Ammon's horn (tissue), 1 donor: ENCODE measurements at places on chromosomes 12 and 14.
A peak's percentile ranks its signal among the peaks of the same experiment; 100 is the strongest.

- no peak for DNase-seq
These were observed 21.1 kb upstream of the C1S start for GRCh38 chr12:7039403-7039802.

DNA sequence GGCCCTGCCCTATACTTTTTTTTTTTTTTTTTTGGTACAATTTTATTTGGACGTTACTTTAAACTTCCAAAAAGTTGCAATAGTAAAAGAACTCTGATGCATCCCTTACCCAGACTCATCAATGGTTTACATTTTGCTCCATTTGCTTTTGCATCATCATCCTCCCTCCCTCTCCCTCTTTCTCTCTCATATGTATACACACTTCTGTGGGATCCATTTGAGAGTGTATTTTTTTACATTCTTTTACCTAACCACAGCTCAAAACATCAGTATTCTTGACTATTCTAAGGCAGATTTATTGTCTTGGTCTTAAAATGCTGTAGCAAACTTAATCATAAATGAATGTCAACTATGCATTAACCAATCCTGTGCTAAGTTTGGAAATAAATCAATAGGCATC is 111.6 kb downstream of the PRICKLE1 start:
- no peak for DNase-seq

GRCh38 chr12:116319898-116320621 is 42.6 kb upstream of the MED13L start:
- peak; percentile 69 for DNase-seq

- DNase-seq, result no peak
These were observed 154.5 kb downstream of the EGLN3 start for GRCh38 chr14:33796356-33796755.

DNA sequence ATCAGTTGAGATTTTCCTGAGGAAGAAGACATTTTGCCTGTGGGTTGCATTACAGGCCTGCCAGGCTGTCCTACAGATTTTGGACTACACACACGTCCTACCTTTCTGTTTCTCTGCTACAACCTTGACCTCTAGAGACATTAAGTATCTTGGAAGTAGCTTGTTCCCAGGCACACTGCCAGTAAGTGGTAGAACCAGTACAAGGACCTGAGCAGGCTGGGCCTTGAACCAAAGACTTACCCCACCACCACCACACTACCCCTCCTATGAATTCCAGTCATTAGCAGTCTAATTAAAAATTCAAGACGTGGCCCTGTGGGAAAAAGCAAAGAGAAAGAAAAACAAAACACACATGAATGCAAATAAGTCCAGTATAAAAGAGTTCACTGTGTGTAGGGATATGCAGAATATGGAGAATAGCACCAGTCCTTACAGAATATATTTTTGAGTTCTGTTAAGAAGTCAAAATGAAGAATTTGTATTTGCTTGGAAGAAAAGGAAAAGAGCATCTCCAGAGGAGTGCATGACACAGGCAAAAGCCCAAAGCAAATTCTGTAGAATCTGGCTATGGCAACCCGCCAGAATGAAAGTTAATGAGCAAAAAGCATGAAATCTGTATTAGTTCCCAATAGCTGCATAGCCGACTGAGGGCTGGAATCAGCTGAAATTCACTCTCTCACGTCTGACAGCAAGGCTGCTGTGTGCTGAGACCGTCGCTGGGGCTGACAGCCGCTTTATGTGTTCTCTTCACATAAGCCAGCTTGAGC is 74.3 kb upstream of the ST8SIA1 start:
- peak; percentile 48 for DNase-seq

DNA sequence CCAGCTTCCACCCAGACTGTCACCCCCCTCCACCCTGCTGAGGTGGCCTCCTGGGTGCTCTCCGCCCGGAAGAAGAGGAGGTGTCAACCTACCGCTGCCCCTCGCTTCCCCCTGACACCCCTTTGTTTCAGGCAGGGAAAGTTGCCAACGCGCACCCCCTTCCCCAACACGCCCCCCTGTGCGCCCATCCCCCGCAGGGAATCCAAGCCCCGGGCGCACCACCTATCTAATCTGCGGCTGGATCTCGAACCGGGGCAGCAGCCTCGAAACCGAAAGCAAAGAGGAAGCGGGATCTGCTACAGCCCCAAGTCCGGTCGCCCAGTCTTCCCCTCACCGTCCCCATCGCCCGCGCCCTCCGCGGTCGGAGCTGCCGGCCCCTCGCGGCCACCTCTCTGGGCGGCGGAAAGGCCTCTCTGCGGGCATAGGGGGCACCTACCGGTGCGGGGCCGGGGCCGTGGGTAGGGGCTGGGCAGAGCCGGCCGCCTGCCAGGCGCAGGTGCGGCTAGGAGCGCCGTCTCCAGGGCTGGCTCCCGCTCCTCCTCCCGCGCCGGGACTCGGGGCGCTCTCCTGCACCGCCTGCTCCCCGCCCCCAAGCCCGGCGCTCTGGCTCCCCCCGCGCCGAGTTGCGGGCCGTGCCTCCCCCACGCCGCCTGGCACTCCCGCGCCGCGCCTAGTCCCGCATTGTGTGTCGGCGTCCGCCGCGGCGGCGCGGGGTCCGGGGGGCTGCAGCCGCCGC is 18.3 kb upstream of the PLEKHH1 start:
- DNase-seq, result peak; percentile 49

GRCh38 chr12:76083246-76083903 is 1.1 kb downstream of the NAP1L1 start:
- DNase-seq, result no peak

- no peak for DNase-seq
These were observed 154.2 kb downstream of the PCNX1 start for GRCh38 chr14:71061458-71061857.

DNA sequence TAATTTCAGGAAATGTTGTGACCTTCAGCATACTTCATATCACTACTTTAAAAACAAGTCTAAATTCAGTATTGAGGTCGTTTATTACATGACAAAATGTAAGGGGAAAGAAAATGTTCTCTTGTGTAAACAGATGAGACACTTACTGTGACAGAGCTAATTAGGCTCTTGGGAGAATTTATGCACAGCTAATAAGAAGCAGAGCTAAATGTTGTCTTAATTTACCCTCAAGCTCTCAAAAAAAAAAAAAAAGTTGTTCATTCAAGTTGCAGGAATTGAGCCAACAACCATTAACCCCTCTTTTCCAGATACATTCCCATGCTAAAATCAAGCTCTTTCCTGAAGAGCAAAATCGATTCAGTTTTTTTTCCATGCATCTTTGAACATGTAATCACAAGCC is 1419.4 kb downstream of the FSCB start:
- no peak for DNase-seq

DNA sequence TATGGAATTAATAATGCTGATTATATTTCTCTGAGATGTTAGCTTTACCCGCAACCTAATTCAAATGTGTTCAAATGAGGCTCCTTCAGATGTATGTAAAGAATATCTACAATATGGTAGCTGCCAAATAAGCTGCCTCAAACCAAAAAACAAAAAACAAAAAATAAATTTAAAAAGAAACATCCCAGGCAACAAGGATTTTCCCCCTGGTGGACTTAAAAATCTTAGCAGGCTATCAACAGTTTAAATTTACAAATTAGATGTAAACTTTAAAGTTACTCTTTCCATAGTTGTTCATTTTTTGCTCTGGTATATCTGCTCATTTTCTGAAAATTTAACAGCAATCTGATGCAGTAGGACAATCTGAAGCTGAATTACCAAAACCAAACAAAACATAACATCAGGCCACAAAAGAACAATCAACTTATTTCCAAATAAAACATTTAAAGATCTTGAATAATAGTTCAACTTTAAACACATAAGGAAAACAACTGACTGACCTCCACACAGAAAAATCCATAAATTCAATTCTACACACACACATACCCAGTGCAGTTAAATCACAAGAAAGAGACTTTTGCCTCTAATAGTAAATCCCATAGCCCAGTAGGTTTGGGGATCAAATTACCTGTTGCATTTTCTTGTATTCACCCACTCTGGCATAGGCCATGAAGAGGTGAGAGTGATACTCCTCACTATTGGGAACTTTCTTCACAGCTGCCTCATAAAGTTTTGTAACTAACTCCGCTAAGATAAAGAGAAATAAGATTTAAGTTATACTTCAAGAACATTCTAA is 21.3 kb downstream of the NAA25 start:
- DNase-seq, result no peak

- no peak for DNase-seq
These were observed 27.2 kb downstream of the SLC15A4 start for GRCh38 chr12:128796439-128797118.

GRCh38 chr12:105030820-105031807 is 45.0 kb downstream of the NOPCHAP1 start:
- DNase-seq, result no peak

- DNase-seq, result no peak
These were observed 56.5 kb downstream of the DAD1 start for GRCh38 chr14:22532345-22533056.

GRCh38 chr14:91225025-91225424 is 19.5 kb downstream of the GPR68 start:
- no peak for DNase-seq

DNA sequence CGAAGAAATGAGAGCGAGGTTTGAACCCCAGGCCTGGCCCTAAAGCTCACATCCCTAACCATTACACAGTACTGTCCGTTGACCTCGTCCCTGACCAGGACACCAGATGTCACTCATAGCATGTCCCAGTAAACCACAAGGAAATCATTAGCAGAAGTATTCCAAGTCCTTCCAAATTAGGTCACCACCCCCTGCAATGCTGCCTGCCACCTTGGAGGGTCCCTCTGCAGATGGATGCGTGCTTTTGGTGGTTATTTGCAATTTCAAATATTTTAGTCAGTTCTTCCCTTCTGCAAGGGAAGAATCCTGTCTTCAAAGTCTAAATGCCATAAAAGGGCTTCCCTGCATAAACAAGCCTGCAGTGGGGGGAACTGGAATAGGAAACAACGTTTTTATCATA is 71.3 kb downstream of the CLMN start:
- DNase-seq, result no peak

- DNase-seq, result no peak
These were observed 287.6 kb upstream of the PWP1 start for GRCh38 chr12:107397890-107398500.

- no peak for DNase-seq
These were observed 233.6 kb upstream of the ARHGAP5 start for GRCh38 chr14:31843361-31844091.

DNA sequence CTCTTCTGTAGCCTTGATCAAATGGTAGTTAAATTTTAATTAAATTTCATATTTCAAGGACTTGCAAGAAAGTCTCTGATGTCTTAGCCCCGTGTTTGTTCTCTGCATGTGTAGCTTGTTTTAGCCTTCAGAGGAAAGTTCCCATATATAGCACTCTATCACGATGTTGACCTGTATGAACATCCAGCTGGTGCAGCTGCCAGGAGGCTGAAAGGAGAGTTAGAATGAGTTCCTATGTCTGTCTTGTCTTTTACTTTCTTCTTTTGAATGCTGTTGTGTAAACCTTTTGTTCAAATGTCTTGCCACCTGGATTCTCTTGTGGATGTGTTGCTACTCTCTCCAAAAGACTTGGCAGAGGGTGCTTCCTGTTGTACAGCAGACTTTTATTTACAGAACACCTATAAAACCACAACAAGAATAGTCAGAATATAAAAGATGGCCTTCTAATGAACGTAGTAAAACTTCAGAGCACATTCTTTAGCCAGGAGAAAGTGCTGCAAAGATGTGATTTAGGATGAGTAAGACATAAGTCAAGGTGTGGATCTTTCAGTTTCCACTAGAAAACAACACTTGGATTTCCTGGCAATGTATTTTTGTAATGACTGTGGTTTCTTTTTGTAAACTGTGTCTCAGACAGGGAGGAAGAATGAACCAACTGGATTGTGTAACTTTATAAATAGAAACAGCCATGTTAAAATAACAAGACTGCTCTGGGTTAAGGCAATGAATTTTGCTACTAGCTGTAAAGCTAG is 17.2 kb downstream of the NAV3 start:
- DNase-seq, result no peak

- DNase-seq, result peak; percentile 45
These were observed 172.3 kb downstream of the NDUFA12 start for GRCh38 chr12:94831081-94831751.

DNA sequence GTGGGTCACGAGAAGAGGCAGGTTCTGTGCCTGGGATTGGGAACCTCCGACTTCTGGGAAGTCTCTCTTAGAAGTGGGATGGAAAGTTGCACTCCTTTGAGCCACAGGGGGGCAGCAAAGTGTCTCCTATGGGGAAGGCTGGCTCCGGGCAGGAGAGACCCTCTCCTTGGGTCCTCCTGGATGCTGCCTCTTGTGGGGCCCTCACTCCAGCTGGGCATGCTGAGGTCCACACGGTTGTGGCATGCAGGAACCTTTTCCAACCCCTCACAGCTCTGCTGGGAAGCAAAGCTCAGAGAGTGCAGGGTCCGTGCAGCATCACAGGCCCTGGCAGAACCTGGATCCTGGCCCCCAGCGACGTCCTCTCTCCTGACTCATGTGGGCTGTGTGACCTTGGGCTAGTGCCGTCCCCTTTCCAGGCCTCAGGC is 17.4 kb downstream of the SDSL start:
- DNase-seq, result peak; percentile 39

DNA sequence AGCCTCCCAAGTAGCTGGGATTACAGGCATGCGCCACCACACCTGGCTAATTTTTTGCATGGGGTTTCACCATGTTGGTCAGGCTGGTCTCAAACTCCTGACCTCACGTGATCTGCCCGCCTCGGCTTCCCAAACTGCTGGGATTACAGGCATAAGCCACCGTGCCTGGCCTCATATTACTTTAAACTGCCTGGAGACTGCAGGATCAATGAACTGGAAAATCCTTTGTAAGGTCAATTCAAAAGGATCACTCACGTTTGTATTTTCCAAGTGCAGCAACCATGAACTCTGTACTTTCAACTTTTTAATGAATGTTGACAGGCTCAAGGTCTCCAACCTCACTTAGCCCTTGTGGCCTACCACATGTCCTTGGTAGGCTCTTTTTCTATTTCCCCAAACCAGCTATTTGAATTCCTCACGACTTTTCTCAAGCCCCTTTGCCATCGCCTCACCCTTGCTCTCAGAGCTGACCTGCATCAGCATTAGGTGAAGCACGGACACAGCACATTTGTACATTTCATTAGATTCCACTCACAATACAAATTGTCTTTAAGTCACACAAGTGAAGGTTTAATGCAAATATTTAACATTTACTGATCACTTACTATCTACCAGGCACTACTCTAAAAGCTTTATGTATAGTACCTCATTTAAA is 42.2 kb upstream of the GCH1 start:
- DNase-seq, result no peak

DNA sequence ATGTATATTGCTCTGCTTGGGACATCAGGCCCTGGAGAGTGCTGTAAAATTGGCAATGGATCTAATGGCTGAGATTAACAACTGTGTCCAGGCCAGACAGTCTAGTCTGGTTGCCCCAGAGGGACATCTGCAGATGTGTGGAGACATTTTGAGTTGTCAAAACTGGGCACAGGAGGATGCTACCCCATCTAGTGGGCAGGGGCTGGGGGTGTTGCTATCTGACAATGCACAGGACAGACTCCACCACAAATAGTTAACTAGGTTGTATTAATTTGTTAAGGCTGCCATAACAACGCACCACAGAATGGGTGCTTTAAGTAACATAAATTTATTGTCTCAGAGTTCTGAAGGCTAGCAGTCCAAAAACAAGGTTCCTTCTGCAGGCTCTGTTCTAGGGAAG is 302.5 kb upstream of the AMIGO2 start:
- no peak for DNase-seq

GRCh38 chr12:101769865-101770264 is 30.6 kb upstream of the SYCP3 start:
- no peak for DNase-seq

GRCh38 chr12:122944605-122945592 is 21.4 kb downstream of the ABCB9 start:
- peak; percentile 91 for DNase-seq
